ENCODE measurements at places on chromosomes 11 and 22.

- no peak for DNase-seq
These were observed 709.3 kb upstream of the CCDC179 start for GRCh38 chr11:23569547-23569946.

- DNase-seq, result no peak
These were observed 2.4 kb downstream of the OR5A2 start for GRCh38 chr11:59423835-59424234.

DNA sequence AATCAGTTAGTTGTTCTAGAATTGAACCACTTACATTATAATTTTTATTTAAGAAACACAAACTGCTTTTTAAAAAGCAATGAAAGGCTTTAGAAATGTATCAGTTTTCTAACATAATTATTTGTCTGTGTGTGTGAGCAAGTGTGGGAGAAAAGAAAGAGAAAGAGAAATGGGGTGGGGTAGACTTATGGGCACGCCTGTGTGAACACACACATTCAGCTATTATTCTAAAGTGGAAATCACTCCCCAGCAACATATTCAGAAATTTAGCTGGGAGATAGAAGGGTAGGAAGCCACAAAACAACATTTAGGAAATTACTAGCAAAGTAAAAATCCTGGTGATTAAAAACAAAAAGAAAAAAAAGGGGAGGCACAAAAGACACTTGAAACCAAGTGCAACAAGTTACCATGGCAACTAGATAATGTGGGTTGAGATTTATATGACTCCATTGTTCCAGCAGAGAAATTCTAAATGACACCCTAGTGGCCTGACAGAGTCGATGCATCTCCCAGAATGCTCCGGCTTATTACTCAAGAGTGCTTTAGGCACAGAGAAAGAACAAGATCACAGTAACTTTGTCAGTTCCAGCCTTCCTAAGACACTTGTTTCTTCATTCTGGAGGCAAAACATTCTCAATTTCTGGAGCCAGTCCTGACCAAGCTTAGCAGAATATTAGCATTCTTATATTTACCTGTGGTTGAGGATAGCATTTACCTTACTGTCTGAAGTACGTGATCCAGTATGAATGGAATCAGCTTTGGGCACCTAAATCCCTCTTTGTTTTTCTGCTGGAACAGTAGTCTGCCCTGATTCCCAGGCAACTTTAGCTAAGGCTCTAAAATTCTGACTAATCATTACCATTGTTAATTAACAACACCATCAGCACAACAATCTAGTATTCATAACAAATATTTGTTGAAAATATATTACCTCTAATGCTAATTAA lies 444.4 kb downstream of the DLG2 start:
- no peak for DNase-seq

DNA sequence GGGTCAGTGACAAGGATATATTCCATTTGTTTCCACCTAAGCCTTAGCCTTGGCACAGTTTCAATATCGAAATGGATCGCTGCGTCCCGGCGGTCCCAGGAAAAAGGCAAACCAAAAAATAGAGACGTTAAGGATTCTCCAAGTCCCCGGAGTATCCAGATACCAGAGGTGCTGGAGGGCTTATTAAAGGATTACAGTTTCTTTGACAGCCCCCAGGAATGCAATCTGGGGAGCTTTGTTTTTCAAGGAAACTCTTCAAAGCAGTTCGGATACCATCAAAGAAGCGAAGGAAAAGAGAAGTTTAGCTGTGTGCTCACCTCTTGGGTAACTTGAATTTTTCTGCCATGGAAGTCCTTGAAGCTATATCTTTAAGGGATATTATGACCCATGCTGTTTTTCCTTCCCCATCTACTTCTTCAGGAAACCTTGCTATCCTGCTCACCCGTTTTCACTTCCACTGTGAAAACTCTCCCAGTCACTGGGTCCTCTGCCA lies 600 bp upstream of the GPR83 start:
- no peak for DNase-seq

- no peak for DNase-seq
These were observed 1.4 kb upstream of the OR5B2 start for GRCh38 chr11:58429273-58429672.

GRCh38 chr22:39348909-39349505 lies 784 bp upstream of the SYNGR1 start:
- no peak for DNase-seq

GRCh38 chr11:16392616-16393015 lies 36.3 kb upstream of the SOX6 start:
- DNase-seq, result no peak

DNA sequence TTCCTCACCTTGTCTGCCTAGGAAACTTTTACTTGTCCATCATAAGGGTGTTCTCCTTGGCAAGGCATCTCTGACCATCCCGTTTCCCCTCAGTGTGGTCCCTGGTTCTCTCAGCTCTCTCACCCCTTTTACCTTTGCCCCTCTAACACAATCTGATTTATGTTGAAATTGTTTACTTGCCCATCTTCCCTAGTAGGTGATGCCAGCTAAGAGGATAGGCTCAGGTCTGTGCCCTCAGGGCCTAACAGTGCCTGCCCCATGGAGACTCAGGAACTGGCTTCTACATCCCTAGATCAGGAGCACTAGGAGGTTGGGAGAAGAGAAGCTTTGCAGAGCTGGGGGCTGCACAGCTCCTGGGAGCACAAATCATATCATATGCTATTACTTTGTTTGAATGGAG lies 21.1 kb upstream of the ALG8 start:
- no peak for DNase-seq

GRCh38 chr11:76317296-76317695 lies 63.6 kb downstream of the THAP12 start:
- no peak for DNase-seq

DNA sequence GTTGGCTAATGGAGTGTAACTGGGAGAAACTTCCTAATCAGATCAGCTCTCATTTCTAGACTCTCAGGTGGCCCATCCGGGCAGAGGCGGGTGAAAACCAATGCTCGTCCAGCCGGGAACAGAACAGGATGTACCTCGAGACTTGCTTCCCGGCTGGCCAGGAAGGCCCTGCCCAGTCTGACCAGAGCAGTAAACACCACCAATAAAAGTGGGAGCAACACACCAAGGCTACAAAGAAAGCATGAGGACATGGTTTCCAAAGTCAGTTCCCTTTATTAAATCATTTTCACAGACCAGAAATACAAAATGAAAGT lies 940 bp upstream of the TNKS1BP1 start:
- DNase-seq, result no peak

- DNase-seq, result no peak
These were observed 592 bp downstream of the EEF1G start for GRCh38 chr11:62573006-62573591.

DNA sequence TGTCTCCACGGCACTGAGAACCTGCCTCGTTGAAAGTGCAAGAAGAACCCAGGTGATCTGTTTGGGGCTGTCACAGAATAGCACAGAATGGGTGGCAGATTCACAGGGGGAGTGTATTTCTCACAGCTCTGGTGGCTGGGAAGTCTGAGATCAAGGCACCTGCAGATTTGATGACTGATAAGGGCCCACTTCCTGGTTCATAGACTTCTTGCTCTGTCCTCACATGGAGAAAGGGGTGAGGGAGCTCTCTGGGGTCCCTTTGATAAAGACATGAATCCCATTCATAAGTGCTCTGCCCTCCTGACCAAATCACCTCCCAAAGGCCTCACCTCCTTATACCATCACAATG lies 198.5 kb upstream of the SORL1-AS1 start:
- no peak for DNase-seq

DNA sequence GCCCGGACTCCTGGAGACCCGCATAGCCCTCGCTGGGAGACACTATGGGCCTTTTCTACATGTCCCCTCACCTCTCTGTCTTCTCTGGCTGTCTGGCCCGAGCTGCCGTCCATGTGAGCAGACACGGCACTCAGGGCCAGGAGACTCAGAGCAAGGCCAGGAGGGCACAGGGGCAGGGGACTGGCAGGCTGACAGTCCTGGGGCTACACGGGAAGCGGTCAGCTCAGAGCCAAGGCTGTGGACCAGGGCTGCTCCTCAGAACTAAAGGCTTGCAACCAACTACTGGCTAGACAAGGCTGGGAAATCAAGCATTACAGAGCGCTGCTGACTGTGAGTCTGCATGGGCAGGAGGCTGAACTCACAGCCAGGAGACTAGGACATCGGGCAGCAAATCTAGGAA lies 56.1 kb upstream of the CDON start:
- no peak for DNase-seq

DNA sequence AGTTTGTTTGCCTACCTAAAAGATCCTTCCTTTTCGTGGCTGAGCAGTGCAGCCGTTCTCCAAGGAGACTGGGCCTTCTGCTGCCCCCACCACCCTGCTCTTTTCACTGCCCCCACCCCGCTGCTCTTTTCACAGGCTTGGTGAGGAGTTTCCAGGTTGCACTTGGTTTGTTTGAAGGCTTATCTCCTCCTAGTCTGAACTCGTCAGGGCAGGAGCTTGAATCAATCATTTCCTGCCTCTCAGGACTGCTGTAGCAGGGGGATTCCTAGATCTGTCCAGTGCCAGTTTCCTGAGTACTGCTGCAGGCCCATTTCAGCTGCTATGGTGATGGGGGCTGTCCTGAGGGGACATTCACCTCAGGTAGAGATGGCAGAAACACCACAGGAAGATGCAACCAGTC lies 10.0 kb downstream of the MED15 start:
- no peak for DNase-seq

GRCh38 chr11:77884186-77884828 lies 63.4 kb downstream of the AAMDC start:
- DNase-seq, result no peak

DNA sequence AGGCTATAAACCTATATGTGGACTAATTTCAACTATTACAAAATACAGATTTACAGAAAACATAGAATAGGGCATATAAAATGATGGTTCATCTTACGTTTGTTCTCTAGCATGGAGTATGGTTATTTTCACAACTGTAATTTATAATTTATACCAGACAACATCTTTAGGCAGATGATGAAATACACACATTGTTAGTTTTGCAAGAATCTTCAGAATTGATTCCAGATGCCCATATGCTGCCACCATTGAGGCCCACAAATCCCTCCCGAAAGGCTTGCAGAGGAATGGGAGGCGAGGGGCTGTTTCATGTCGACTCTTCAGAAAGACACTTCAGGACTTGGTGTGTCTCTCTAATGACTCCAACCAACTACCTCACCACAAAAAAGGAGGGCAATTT lies 6.2 kb downstream of the PTPN5 start:
- no peak for DNase-seq

- no peak for DNase-seq
These were observed 454.6 kb downstream of the MIAT start for GRCh38 chr22:27111796-27112672.

GRCh38 chr11:81802591-81802990 lies 931.1 kb downstream of the FAM181B start:
- no peak for DNase-seq

DNA sequence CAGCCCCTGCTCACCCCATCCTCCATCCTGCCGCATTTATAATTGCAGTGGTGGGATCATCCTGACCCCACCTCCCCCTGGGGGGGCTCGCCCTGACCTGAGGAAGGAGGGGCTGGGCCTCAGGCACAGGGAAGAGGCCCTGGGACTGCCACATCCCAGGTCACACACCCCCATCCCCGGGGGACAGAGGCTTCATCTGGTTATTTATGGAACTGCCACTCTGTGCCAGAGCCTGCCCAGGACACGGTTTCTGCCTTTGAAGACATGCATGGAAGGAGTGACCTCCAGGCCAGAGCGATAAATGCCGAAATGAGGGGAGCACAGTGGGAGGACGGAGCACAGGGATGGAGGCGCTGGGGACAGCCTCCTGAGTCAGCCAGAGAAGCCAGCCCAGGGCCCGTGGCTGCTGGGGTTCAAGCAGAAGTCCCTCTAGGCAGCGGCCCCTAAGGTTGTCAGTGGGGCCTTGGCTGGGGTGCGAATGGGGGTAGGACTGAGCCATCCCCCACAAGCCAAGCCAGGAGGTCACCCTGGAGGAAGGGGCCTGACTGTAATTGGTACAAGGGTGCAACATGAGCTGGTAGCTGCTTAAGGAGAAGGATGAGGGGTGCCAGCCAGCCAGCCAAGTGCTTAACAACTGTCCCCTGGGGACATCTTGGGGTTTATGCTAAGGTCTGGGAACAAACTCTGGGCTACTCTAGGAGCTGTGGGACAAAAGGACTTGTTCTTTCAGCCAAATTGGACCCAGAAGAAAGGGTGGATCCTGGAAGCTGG lies 51.4 kb upstream of the SHISAL1 start:
- DNase-seq, result no peak

DNA sequence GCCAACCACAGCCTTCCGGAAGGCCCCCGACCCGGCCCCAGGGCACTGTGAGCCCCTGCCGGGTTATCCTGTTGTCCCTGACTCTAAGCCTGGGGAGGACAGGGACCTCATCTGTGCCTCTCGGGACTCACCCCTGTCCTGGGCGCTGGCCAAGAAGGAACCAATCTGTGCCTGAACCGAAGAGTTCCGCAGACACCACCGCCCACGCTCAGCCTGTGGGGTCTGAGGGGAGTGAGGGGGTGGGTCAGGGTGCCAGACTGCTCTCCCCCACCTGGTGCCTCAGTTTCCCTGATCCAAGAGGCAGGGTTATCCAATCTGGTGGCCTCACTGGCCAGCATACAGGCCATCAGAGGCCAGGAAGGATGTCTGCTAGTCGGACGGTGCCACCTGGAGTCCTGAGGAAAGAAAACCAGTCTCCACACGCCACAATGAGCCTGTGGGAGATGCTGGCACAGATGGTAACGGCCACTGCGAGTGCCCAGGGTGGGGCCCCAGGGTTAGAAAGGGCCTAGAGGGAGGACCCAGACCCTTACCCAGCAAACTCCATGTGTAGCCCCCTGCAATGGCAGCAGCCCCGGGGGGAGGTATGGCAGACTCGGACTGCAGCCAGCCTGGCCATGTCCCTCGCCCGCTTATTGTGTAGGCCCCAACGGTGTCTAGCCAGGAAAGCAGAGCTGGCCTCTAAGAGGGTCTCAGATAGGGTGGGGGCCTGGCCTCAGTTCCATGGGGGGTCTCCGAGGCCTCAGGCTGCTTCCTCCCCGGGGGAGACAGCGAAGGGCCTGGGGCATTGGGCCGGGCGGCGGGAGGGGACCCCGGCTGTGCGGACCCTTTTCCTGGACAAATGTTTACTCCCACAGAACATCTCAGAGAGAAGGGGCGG lies 827 bp upstream of the TNNT3 start:
- DNase-seq, result no peak

- no peak for DNase-seq
These were observed 4.4 kb downstream of the TP53I11 start for GRCh38 chr11:44946263-44946662.

GRCh38 chr11:45644981-45645889 lies 20.2 kb downstream of the CHST1 start:
- DNase-seq, result no peak

GRCh38 chr11:70161043-70161625 lies 42.0 kb upstream of the FADD start:
- no peak for DNase-seq

- no peak for DNase-seq
These were observed 23.3 kb downstream of the GLB1L2 start for GRCh38 chr11:134355136-134355535.

- no peak for DNase-seq
These were observed 16.8 kb downstream of the LRRC32 start for GRCh38 chr11:76653674-76654284.

GRCh38 chr22:35250156-35250555 lies 7.1 kb upstream of the HMGXB4 start:
- no peak for DNase-seq

GRCh38 chr11:34562976-34563375 lies 49.4 kb upstream of the ELF5 start:
- DNase-seq, result no peak

Measured in stimulated activated CD4-positive, alpha-beta T cell treated with anti-CD3 and anti-CD28 coated beads, Interleukin-4, amount 100 ng/mL, for 48 hours (primary cell).